ENCODE measurements at places on chromosomes 12 and 14.

GRCh38 chr14:93959239-93960107, 16.9 kb downstream of the ASB2 start:
- H3K4me1 ChIP-seq = peaks cover 91% of the 10 kb centered on the region
- H3K4me3 ChIP-seq = peak overlapping the region; percentile 76
- H3K27ac ChIP-seq = peak overlapping the region; percentile 100
- DNase-seq = peak; percentile 93
- H3K36me3 ChIP-seq = peaks cover 57% of the 10 kb centered on the region

DNA sequence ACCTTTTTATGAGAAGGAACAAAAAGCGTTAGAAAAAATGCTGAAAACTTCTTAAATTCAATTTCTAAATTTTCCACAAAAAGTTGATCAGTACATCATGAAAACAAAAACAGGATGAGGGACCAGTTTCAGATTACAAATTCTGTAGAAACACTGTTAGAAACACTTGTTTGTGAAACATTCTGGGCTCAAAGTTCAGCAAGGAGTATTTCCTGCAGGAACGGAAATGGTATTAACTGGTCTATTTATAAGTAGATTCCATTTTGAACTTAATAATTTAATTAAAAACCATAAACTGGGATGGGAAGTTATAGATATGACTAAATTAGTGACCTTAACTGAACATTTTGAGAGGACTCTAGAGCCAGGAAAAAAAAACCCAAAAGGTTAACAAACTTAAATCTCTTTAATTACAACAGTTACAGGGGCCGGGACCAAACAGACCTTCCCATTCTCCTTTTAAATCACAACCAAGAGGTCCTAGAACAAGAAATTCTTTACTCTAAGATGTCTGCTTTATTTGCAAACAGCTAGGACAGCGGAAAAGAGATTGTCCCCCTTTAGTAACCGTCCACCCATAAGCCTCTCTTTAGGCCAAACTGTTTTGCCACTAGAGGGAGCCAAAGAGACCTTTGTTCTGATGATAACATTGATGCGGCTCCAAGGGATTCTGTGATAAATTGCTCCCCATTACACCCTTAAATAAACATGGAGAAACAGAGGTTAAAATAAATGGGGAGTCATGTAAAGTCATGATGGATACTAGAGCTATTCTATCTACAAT, 69.0 kb upstream of the RERGL start:
- no peak for DNase-seq
- H3K27me3 ChIP-seq = no peaks in the 10 kb centered on the region
- no peak overlapping the region for H3K4me3 ChIP-seq
- H3K36me3 ChIP-seq = peaks cover 2% of the 10 kb centered on the region
- H3K27ac ChIP-seq = no peak overlapping the region
- no peaks in the 10 kb centered on the region for H3K4me1 ChIP-seq

GRCh38 chr12:120922279-120922678, 18.1 kb upstream of the SPPL3 start:
- H3K4me1 ChIP-seq = no peaks in the 10 kb centered on the region
- no peak for DNase-seq
- H3K36me3 ChIP-seq = peaks cover 3% of the 10 kb centered on the region
- H3K27me3 ChIP-seq = no peaks in the 10 kb centered on the region
- no peak overlapping the region for H3K27ac ChIP-seq

- H3K27ac ChIP-seq = no peak overlapping the region
- H3K27me3 ChIP-seq = no peaks in the 10 kb centered on the region
- DNase-seq = no peak
- no peaks in the 10 kb centered on the region for H3K36me3 ChIP-seq
- H3K4me3 ChIP-seq = no peak overlapping the region
Measured at GRCh38 chr12:2119266-2119665, 66.5 kb downstream of the CACNA1C start.

DNA sequence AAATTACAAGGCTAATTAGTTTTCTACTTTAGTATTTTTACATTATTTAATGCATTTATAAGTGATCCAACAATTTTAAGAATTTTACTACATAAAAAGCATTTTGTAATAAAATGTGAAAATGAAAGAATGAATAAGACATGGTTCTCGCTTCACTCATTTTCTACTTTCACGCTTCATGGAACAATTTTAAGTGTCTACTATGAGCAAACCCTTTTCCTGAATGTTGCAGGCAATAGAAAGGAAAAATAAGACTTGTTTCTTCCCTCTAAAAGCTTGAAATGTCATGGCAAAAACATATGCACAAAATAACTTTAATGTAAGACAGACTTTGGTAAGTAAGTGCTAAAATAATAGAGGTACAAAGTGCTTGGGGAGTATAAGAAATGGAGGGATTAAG, 205.7 kb upstream of the HMGA2 start:
- peaks cover 2% of the 10 kb centered on the region for H3K4me1 ChIP-seq
- no peaks in the 10 kb centered on the region for H3K36me3 ChIP-seq
- H3K27ac ChIP-seq = peak overlapping the region; percentile 20

DNA sequence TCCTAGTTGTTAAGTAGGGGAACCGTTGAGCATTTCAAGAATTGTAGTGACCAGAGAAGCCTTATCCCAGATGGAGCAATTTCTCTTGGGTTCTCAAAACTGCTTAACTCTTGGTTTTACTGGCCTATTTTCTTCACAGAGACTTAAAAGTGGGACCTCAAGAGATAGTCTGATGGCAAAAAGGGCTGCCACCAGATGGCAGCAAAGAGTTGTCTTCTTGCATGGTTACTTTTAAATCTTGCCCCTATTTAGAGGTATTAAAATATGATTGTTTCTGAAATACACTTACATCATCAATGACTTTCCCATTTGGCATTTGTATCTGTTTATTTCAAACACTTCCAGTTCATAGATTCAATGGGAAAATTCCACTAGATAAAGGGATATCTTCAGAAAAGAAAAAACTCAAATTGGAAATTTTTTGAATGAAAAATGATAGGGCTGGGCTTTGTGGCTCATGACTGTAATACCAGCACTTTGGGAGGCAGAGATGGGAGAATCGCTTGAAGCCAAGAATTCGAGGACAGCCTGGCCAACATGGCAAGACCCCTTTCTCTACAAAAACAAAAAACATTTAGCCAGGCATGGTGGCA, 69.9 kb upstream of the CNTN1 start:
- no peak overlapping the region for H3K27ac ChIP-seq
- H3K27me3 ChIP-seq = no peaks in the 10 kb centered on the region
- no peaks in the 10 kb centered on the region for H3K36me3 ChIP-seq
- no peaks in the 10 kb centered on the region for H3K4me1 ChIP-seq
- H3K4me3 ChIP-seq = no peak overlapping the region
